ENCODE measurements at places on chromosomes 13 and 19.

- no peak overlapping the region for H3K4me3 ChIP-seq
- H3K27ac ChIP-seq: no peak overlapping the region
- peaks cover 5% of the 10 kb centered on the region for H3K36me3 ChIP-seq
These were observed 71.0 kb downstream of the RNF17 start for GRCh38 chr13:24834902-24835510.

DNA sequence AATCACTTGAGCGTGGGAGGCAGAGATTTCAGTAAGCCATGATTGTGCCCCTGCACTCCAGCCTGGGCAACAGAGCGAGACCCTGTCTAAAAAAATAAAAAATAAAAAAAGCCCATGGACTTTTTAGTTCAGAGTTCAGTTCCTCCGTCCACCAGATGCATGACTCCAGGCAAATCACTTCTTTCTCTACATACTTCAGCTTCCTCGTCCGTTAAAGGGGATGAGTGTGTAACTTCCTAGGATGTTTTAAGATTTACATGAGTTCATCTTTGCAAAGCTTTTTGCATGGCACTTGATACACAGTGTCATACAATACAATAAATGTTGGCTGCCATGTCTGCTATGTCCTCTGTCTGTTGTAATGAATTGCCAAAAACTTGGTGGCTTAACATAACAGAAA lies 10.0 kb upstream of the FFAR2 start:
- no peak overlapping the region for H3K27ac ChIP-seq
- peaks cover 14% of the 10 kb centered on the region for H3K4me1 ChIP-seq
- peaks cover 5% of the 10 kb centered on the region for H3K27me3 ChIP-seq
- no peak overlapping the region for H3K4me3 ChIP-seq
- DNase-seq: no peak

DNA sequence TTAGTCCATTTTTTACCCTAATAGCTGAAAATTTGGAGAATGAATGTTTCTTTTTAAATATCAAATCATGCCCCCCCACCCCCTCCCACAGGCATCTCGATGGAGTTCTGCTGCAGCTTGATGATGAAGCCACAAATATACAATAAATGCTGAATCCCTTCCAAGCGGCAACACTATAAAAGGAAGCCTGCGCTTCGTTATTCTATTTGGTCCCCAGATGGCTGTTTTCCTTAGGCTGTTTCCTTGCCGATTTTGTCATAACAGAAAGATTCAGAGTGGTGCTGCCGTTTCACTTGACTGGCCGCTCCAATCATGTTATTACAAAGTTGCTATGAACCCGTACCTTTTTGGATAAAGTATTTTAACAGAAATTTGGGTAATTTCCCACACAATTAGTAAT lies 79.5 kb downstream of the MYO16 start:
- H3K4me1 ChIP-seq: no peaks in the 10 kb centered on the region
- DNase-seq: no peak
- H3K27me3 ChIP-seq: peaks cover under 1% of the 10 kb centered on the region

- DNase-seq: no peak
- no peak overlapping the region for H3K27ac ChIP-seq
- no peak overlapping the region for H3K4me3 ChIP-seq
- no peaks in the 10 kb centered on the region for H3K27me3 ChIP-seq
- no peaks in the 10 kb centered on the region for H3K36me3 ChIP-seq
These were observed 955.4 kb downstream of the EFNB2 start for GRCh38 chr13:105579821-105580710.

DNA sequence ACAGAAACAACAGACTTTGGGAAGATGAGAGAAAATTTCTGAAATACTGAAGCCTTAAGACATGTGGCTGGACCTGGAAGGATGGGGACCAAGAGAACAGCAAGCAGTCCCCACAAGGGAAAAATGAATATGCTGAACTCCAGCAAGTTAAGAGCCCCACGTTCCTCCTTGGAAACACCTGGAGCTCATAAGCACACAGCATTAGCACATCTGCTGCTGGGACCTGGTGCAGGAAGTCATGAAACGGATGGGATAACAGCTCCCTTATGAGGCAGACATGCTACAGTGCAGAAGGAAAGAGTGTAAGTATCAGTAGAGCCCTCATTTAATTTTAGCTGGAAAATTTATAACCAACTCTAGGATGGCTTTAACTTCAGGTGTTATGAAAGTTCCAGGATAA lies 67.3 kb downstream of the SLC15A1 start:
- no peak overlapping the region for H3K4me3 ChIP-seq
- H3K27me3 ChIP-seq: peaks cover 45% of the 10 kb centered on the region
- peaks cover 3% of the 10 kb centered on the region for H3K36me3 ChIP-seq
- no peak overlapping the region for H3K27ac ChIP-seq

DNA sequence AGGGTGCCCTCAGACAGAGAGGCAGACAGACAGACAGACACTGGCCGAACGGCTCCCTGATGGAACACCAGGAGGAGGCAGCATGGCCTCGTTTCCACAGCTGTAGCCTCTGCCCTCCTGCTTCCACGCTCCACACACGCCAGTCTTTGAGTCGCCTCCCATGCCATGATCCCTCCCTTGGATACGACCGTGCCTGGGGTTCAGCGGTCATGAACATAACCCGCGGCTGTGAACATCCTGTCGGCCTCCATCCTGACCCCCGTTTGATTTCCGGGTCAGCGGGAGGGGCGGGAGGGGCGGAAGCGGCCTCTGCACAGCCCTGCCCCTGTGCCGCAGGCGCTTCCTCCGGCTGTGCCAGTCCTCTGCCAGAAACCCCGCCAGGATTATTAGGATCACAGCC lies 23.4 kb downstream of the GP6 start:
- DNase-seq: no peak
- peak overlapping the region; percentile 37 for H3K27ac ChIP-seq
- peaks cover 7% of the 10 kb centered on the region for H3K4me1 ChIP-seq
- H3K4me3 ChIP-seq: peak overlapping the region; percentile 66
- H3K27me3 ChIP-seq: no peaks in the 10 kb centered on the region
- no peaks in the 10 kb centered on the region for H3K36me3 ChIP-seq

- no peaks in the 10 kb centered on the region for H3K36me3 ChIP-seq
- H3K4me3 ChIP-seq: peak overlapping the region; percentile 50
- H3K27ac ChIP-seq: no peak overlapping the region
- H3K4me1 ChIP-seq: peaks cover 11% of the 10 kb centered on the region
- no peaks in the 10 kb centered on the region for H3K27me3 ChIP-seq
These were observed 73.0 kb downstream of the MAP4K1 start for GRCh38 chr19:38544569-38545315.

DNA sequence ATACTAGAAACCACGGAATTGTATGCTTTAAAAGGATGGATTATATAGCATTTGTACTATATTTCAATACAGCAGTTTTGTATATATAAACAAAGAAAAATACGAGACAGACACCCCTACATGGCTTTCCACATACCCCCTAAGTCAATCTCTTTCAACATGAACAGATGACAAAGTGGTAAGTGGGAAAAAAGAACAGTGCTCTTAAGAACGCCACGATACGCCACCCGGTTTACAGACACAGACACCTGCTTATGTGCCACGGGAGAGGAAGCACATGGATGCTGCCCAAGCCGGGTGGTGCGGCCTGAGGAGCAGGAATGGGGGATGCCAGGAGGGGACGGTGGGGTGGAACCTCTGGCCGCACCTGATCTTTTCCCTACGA lies 8.1 kb downstream of the CAPS start:
- H3K4me1 ChIP-seq: no peaks in the 10 kb centered on the region
- peak overlapping the region; percentile 37 for H3K27ac ChIP-seq
- H3K4me3 ChIP-seq: no peak overlapping the region
- no peaks in the 10 kb centered on the region for H3K27me3 ChIP-seq

GRCh38 chr19:48591021-48591420 lies 15.5 kb upstream of the SPACA4 start:
- no peak overlapping the region for H3K27ac ChIP-seq
- no peak overlapping the region for H3K4me3 ChIP-seq
- DNase-seq: no peak
- no peaks in the 10 kb centered on the region for H3K27me3 ChIP-seq

DNA sequence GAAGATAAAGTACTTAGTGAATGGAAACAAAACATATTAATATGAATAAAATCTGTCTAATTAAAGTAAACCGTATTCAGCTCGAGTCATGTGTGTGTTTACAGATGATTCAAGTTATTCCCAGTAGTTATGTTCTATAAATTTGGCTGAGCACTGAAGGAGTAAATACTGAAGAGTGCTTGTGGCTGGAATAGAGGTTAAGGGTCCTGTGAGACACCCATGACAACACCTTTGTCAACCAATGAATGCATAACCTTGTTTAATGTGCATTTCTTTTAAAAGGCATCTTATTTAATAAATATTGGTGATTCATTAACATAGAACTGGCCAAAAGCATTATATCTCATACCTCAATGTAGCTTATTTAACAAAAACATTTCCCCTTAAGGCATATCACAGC lies 577.8 kb upstream of the SLITRK5 start:
- no peak for DNase-seq
- H3K4me3 ChIP-seq: no peak overlapping the region
- no peaks in the 10 kb centered on the region for H3K27me3 ChIP-seq
- H3K27ac ChIP-seq: no peak overlapping the region
- H3K36me3 ChIP-seq: no peaks in the 10 kb centered on the region
- H3K4me1 ChIP-seq: no peaks in the 10 kb centered on the region

- no peak overlapping the region for H3K4me3 ChIP-seq
- no peaks in the 10 kb centered on the region for H3K27me3 ChIP-seq
- DNase-seq: no peak
- H3K4me1 ChIP-seq: peaks cover 49% of the 10 kb centered on the region
- no peaks in the 10 kb centered on the region for H3K36me3 ChIP-seq
These were observed 32.2 kb downstream of the RCBTB2 start for GRCh38 chr13:48500652-48501197.

DNA sequence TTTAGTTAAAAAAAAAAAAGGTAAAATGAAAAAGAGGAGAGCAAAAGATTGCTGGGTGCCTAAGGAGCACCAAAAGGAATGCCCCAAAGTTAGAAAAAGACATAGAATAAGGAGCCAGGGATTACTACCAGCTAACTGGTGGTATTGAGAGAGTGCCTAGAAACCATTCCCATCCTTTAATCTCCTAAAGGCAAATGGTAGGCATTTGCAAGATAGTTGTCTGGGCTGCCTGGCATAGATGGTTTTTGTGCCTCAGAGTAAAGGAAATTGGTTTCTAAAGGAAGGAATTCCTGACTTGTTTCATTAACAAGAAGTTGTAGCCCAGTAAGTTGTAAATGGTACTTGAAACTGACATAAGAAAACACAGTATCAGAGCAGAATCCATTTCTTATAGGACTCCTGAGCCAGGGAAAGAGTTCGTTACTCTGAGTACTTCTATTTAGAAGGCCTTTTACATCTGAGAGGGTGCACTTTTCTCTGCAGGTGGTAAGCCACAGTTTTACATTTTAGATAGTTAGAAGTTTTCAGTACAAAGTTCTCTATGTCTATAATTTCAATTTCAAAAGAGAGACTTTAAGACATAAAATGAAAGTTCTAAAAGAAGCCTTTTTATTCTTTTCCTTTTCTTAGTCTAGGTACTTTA lies 92.6 kb downstream of the OLFM4 start:
- no peak overlapping the region for H3K27ac ChIP-seq
- no peaks in the 10 kb centered on the region for H3K36me3 ChIP-seq
- no peaks in the 10 kb centered on the region for H3K27me3 ChIP-seq
- H3K4me3 ChIP-seq: no peak overlapping the region
- no peaks in the 10 kb centered on the region for H3K4me1 ChIP-seq

DNA sequence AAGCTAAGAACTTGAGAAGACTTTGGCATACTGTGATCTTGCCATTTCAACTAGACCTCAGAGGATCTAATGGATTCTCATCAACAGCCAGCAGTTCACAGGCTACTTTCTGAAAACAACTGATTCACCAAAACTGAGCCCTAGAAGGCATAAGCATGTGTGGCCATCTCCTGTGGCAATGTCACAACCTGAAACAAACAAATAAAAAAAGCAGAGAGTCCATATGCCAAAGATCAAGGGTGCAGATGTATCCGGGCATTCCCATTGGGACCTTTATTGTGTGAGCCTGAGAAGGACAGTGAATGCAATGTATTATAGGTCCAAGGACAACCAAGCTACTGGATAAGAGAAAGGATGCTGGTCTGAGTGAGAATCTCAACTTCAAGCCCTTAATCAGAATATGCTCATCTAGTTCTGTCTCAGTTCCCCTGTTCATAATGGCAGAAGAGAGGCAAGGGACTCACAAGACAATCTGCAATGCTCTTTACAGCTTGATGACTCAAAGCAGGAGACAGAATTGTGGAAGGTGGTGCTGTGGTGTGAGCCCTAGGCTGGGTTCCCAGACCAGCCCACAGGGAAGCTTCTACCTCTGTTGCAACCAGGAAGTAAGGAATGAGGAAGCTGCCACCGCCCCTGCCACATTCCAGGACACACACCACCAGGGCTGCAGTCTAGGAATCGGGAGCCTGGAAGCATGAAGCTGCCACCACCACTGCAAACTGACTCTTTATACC lies 133.7 kb downstream of the RAP2A start:
- no peaks in the 10 kb centered on the region for H3K36me3 ChIP-seq
- no peak overlapping the region for H3K27ac ChIP-seq
- no peak for DNase-seq
- peaks cover 3% of the 10 kb centered on the region for H3K4me1 ChIP-seq

- H3K27ac ChIP-seq: peak overlapping the region; percentile 68
- peaks cover 4% of the 10 kb centered on the region for H3K36me3 ChIP-seq
- H3K4me3 ChIP-seq: no peak overlapping the region
- no peak for DNase-seq
These were observed 57.5 kb upstream of the KCTD4 start for GRCh38 chr13:45258334-45258675.

GRCh38 chr13:46529216-46529919 lies 23.6 kb upstream of the LRCH1 start:
- H3K27ac ChIP-seq: peak overlapping the region; percentile 56
- peaks cover 33% of the 10 kb centered on the region for H3K27me3 ChIP-seq
- H3K4me1 ChIP-seq: peaks cover 4% of the 10 kb centered on the region
- H3K36me3 ChIP-seq: peaks cover 3% of the 10 kb centered on the region
- DNase-seq: no peak

DNA sequence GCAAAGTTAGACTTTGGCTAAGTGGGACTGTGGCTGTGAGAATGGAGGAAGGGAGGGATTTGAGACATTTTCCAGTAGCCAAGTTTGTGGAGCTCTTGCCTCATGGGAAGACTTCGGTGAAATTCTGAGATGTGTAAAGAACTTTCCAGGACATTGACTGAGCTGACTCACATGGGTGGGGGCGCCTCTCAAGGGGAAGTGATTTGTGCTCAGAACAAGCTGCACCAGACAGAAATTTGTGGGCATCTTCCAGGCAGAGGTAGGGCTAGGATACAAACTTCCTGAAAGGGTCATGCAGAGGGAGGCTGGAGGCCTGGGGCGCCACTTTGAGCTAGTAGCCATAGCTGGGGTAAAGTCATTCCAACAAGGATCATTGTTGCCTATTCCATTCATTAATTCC lies 9.8 kb upstream of the SIGLEC10 start:
- H3K36me3 ChIP-seq: no peaks in the 10 kb centered on the region
- no peak overlapping the region for H3K4me3 ChIP-seq
- DNase-seq: no peak

GRCh38 chr19:3065675-3066357 lies 3.5 kb upstream of the TLE5 start:
- no peaks in the 10 kb centered on the region for H3K36me3 ChIP-seq
- no peaks in the 10 kb centered on the region for H3K27me3 ChIP-seq
- H3K4me3 ChIP-seq: peak overlapping the region; percentile 19
- DNase-seq: no peak

DNA sequence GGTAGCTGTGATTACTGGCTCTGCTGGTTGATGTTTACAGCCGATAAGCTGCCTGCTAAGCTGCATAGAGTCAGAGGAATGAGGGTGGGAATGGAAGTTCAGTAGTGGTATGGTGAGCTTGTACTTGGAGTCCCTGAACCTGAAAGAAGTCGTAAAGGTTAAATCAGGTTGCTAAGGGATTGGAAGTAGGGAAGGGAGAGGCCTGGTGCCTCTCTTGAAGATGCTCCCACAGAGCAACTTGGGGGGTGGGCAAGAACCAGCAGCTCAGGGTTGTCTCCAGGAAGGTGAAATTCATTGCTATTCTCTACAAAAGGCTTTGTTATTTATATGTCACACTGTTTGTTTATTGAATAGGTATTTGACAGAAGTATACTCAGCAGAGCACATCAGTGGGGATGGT lies 73.8 kb upstream of the OLFM4 start:
- H3K36me3 ChIP-seq: no peaks in the 10 kb centered on the region
- no peak overlapping the region for H3K27ac ChIP-seq
- peaks cover 14% of the 10 kb centered on the region for H3K27me3 ChIP-seq
- H3K4me3 ChIP-seq: no peak overlapping the region

All from T-helper 17 cell (primary cell).